Upper lobe of left lung (tissue), 6 donors: ENCODE measurements at places on chromosomes 6 and 20.

DNA sequence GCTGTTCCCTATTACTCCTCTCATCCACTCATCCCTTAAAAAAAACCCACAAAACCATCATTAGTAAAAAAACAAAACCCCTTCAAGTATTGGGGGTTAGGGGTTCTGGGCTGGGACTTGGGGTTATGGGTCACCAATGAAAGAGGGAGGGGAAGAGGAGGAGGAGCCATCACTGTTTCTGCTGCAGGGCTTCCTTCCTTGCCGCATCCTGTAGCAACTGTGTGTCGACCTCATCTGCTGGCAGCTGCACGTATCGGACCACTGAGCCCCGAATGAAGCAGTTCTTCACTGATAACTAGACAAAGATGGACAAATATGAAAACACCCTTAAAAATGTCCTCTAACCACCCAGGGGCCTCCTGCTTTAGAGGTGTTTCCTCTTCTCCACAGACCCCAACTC lies 2.0 kb upstream of the VARS1 start:
- no peak overlapping the region for H3K27ac ChIP-seq
- H3K4me3 ChIP-seq, result no peak overlapping the region
- no peaks in the 10 kb centered on the region for H3K27me3 ChIP-seq
- H3K36me3 ChIP-seq, result peaks cover 19% of the 10 kb centered on the region
- no peak for DNase-seq
- H3K4me1 ChIP-seq, result peaks cover 16% of the 10 kb centered on the region

DNA sequence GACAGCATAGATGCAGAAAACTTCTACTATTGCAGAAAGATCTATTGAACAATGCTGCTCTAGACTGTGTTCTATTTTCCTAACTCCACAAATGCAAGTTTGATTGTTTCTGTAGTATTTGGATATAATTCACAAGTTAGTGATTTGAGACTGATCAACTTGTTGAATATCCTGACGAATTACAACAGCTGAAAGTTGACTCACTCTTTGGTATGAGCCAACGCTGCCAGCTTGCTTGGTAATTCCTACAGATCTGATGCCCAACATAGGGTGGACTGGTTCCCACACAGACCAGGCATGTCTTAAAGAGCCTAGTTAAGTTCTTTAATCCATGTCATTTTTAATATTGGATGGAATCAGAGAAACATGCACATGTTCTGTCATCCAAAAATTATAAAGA lies 231.0 kb upstream of the RAB32 start:
- H3K36me3 ChIP-seq, result no peaks in the 10 kb centered on the region
- H3K27ac ChIP-seq, result no peak overlapping the region
- no peak for DNase-seq
- no peak overlapping the region for H3K4me3 ChIP-seq
- H3K4me1 ChIP-seq, result no peaks in the 10 kb centered on the region
- H3K27me3 ChIP-seq, result no peaks in the 10 kb centered on the region

GRCh38 chr6:76892542-76892941 lies 570.7 kb downstream of the HTR1B start:
- H3K27me3 ChIP-seq, result no peaks in the 10 kb centered on the region
- no peaks in the 10 kb centered on the region for H3K4me1 ChIP-seq
- H3K4me3 ChIP-seq, result no peak overlapping the region
- DNase-seq, result no peak

GRCh38 chr6:10719296-10719963 lies 3.4 kb upstream of the TMEM14C start:
- H3K4me3 ChIP-seq, result peak overlapping the region; percentile 66
- peaks cover 24% of the 10 kb centered on the region for H3K4me1 ChIP-seq
- H3K27me3 ChIP-seq, result no peaks in the 10 kb centered on the region

- DNase-seq, result no peak
- no peaks in the 10 kb centered on the region for H3K36me3 ChIP-seq
- no peak overlapping the region for H3K27ac ChIP-seq
- H3K4me1 ChIP-seq, result no peaks in the 10 kb centered on the region
- H3K4me3 ChIP-seq, result no peak overlapping the region
Observed at GRCh38 chr6:78599526-78599925, 267.8 kb upstream of the IRAK1BP1 start.

DNA sequence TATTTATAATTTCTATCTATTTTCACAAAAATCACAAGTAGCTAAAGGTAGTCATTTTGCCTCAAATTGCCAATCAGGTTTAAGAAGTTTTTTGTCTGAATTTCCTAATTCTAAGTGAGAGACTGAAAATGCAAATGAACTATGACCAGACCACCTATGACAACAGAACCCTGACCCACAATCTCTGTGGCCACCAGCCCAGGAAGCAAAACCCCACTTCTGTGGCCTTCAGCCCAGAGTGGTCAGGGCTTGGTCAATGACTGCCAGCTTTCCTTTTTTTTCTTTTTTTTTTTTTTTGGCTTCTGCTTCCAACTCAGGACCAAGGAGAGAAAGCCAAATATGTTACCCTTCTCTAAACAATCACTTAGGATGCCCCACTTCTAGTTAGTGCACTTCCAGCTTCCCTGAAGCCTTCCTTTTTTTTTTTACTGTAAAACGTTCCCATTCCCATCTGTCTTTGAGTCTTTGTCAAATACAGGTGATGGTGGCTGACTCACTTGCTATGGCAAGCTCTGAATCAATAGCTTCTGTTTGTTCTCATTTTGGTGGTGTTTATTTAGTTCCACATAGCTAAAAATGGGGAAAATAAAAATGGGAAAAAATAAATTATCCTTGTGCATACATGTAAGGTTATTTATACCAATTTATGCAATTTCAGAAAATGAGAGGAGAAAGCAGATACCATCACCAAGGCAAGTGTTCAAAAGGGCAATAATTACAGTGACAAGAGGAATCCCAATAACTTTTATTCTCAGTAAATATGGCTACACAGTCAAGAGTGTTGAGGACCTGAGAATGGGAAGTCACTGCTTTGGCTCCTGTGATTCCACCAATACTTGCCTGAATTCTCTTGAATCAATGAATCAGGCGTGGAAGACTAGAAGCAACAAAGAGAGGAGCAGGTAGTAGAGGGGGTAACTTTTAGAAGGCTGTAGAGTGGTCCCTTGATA lies 170.3 kb upstream of the PDE7B start:
- H3K36me3 ChIP-seq, result no peaks in the 10 kb centered on the region
- no peaks in the 10 kb centered on the region for H3K4me1 ChIP-seq
- DNase-seq, result no peak
- no peak overlapping the region for H3K27ac ChIP-seq
- no peak overlapping the region for H3K4me3 ChIP-seq
- H3K27me3 ChIP-seq, result no peaks in the 10 kb centered on the region

GRCh38 chr6:151733680-151734320 lies 73.7 kb upstream of the ESR1 start:
- no peaks in the 10 kb centered on the region for H3K27me3 ChIP-seq
- H3K36me3 ChIP-seq, result no peaks in the 10 kb centered on the region
- H3K4me3 ChIP-seq, result no peak overlapping the region
- H3K4me1 ChIP-seq, result no peaks in the 10 kb centered on the region
- no peak overlapping the region for H3K27ac ChIP-seq
- no peak for DNase-seq

GRCh38 chr6:215335-216034 lies 76.8 kb upstream of the DUSP22 start:
- H3K4me3 ChIP-seq, result no peak overlapping the region
- H3K27me3 ChIP-seq, result no peaks in the 10 kb centered on the region
- DNase-seq, result no peak

GRCh38 chr6:165983112-165984072 lies 184.3 kb downstream of the TBXT start:
- no peak for DNase-seq
- H3K27ac ChIP-seq, result no peak overlapping the region
- no peaks in the 10 kb centered on the region for H3K36me3 ChIP-seq

DNA sequence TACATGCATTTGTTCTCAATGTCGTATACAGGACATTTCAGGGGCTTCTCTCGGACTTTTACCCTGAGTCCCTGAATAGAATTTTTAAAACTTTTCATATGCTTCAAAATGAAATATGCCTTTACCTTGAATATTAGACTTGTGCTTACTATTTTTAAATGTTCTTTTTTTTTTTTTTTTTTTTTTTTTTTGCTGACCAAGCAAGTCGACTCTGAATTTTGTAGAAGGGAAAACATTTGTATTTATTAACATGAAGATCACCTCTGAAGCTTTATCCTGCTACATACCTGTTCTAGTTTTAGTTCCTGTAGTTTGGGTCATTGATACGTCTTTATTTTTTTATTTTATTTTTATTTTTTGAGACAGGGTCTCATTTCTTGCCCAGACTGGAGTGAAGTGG lies 39.7 kb upstream of the SAYSD1 start:
- H3K36me3 ChIP-seq, result no peaks in the 10 kb centered on the region
- no peaks in the 10 kb centered on the region for H3K4me1 ChIP-seq
- DNase-seq, result no peak
- no peak overlapping the region for H3K27ac ChIP-seq

- no peaks in the 10 kb centered on the region for H3K27me3 ChIP-seq
- H3K36me3 ChIP-seq, result no peaks in the 10 kb centered on the region
- H3K4me3 ChIP-seq, result no peak overlapping the region
- no peak overlapping the region for H3K27ac ChIP-seq
Observed at GRCh38 chr6:16789329-16790038, 28.2 kb upstream of the ATXN1 start.

DNA sequence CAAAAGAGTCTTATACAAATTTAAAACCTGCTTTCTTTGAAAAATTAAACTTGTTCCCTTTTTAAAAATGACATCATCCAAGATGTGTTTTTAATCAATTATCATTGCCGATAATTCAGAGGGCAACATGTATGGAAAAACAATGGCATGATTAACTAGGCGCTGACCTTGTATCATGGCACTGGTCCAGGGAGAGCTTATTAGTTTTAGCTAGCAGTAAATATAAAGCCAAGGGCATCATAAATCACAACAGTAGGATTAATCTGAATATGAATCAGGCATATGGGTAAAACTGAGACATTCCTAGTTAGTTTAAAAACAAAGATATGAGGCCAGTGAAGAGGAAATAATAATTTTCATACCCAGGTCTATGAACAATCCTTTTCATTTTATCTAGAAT lies 374.0 kb downstream of the HDGFL1 start:
- H3K36me3 ChIP-seq, result no peaks in the 10 kb centered on the region
- H3K4me1 ChIP-seq, result no peaks in the 10 kb centered on the region
- no peaks in the 10 kb centered on the region for H3K27me3 ChIP-seq
- no peak overlapping the region for H3K27ac ChIP-seq
- H3K4me3 ChIP-seq, result no peak overlapping the region

- H3K27me3 ChIP-seq, result no peaks in the 10 kb centered on the region
- no peak for DNase-seq
- no peaks in the 10 kb centered on the region for H3K36me3 ChIP-seq
- H3K4me3 ChIP-seq, result no peak overlapping the region
Observed at GRCh38 chr20:36466089-36466488, 75.2 kb upstream of the MYL9 start.

- no peaks in the 10 kb centered on the region for H3K36me3 ChIP-seq
- H3K4me3 ChIP-seq, result no peak overlapping the region
- no peak for DNase-seq
- no peaks in the 10 kb centered on the region for H3K4me1 ChIP-seq
Observed at GRCh38 chr20:43265449-43265848, 75.7 kb upstream of the PTPRT start.

DNA sequence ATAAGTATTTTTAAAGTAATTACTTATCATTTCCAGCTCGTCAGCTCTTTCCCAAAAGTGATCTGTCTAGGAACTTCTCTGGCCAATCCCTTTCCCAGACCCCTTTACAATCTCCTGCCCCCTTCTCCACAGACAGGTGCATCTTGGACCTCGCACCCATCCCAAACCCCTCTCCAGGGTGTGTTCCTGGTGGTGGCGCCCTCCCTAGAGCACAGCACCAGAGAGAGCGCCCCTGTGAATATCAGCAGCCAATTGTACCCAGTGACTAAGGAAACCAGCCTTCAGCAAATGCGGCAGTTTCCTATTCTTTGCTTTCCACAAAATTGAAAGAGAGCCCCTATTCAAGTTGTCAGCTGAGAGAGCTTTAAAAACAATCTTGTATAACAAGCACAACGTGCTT lies 157.7 kb downstream of the RNASET2 start:
- no peaks in the 10 kb centered on the region for H3K36me3 ChIP-seq
- H3K27me3 ChIP-seq, result no peaks in the 10 kb centered on the region
- no peak for DNase-seq
- no peak overlapping the region for H3K4me3 ChIP-seq
- H3K4me1 ChIP-seq, result no peaks in the 10 kb centered on the region

- DNase-seq, result no peak
- no peaks in the 10 kb centered on the region for H3K36me3 ChIP-seq
- peaks cover 35% of the 10 kb centered on the region for H3K4me1 ChIP-seq
Observed at GRCh38 chr20:5608104-5608441, 142.1 kb upstream of the SHLD1 start.

- no peak for DNase-seq
- H3K27ac ChIP-seq, result no peak overlapping the region
- peaks cover 37% of the 10 kb centered on the region for H3K36me3 ChIP-seq
- H3K4me3 ChIP-seq, result no peak overlapping the region
Observed at GRCh38 chr20:63765902-63766301, 26.3 kb downstream of the SLC2A4RG start.

- DNase-seq, result no peak
- H3K4me1 ChIP-seq, result peaks cover 98% of the 10 kb centered on the region
- no peaks in the 10 kb centered on the region for H3K36me3 ChIP-seq
- H3K4me3 ChIP-seq, result no peak overlapping the region
Observed at GRCh38 chr6:11428371-11428770, 109.2 kb upstream of the TMEM170B start.

DNA sequence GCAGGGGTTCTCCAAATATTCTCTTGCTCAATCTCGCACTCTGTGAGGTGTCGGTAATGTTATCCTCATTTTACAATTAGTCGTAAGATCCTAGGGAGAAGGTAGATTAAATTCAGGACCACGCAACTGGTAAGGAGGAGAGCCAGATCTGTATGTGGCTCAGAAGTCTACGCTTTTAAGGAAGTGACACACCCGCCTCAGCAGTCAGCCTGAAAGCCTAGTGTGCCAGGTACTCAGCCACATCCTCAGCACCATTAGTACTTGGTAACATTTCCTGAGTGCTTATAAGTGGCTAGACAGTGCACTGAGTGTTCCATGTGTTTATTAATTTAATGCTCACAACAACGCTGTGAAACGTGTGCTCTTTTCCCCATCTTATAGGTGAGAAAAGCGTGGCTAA lies 63.7 kb downstream of the DHX35 start:
- no peaks in the 10 kb centered on the region for H3K27me3 ChIP-seq
- H3K27ac ChIP-seq, result no peak overlapping the region
- no peak for DNase-seq
- H3K36me3 ChIP-seq, result peaks cover 82% of the 10 kb centered on the region

- H3K36me3 ChIP-seq, result no peaks in the 10 kb centered on the region
- no peak overlapping the region for H3K27ac ChIP-seq
Observed at GRCh38 chr6:54787825-54788224, 58.7 kb upstream of the FAM83B start.

DNA sequence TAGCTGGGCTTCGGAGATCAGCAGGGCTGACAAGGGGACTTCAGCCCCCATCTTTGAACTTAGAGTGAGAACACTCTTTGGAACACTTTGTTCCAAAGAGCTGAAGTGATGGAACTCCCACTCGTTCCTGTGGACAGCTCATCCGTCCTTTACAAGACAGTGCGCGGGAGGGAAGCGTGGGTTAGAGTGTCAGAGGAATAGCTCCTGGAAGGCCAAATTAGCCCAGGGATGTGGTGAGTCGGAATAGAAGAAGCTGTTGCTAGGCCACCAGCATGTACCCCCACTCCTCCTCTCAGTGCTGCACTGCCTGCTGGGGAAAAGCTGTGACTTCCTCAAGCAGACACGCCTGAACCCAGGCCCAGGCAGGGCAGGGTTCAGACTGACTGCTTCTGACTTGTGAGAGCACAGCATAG lies 1.7 kb downstream of the SDCBP2 start:
- H3K4me3 ChIP-seq, result no peak overlapping the region
- H3K36me3 ChIP-seq, result no peaks in the 10 kb centered on the region
- H3K4me1 ChIP-seq, result peaks cover 63% of the 10 kb centered on the region
- peak overlapping the region; percentile 99 for H3K27ac ChIP-seq
- DNase-seq, result peak; percentile 45

- no peaks in the 10 kb centered on the region for H3K36me3 ChIP-seq
- H3K27ac ChIP-seq, result no peak overlapping the region
- no peaks in the 10 kb centered on the region for H3K27me3 ChIP-seq
- H3K4me1 ChIP-seq, result no peaks in the 10 kb centered on the region
- DNase-seq, result no peak
- no peak overlapping the region for H3K4me3 ChIP-seq
Observed at GRCh38 chr20:55761797-55762196, 243.5 kb downstream of the CBLN4 start.
